Spinal cord (tissue), 10 donors: ENCODE measurements at places on chromosomes 2 and 18. TPM values are rescaled to one million over a fixed set of nuclear protein-coding genes. Genes with fewer than 3 reads are reported as not detected.

TCF7L1 gene
- polyA plus RNA-seq: 33.3 TPM

GNLY gene
- 0.80 TPM for polyA plus RNA-seq

CDH7 gene
- polyA plus RNA-seq: 21.4 TPM

PELI1 gene
- polyA plus RNA-seq: 42.7 TPM

DNA sequence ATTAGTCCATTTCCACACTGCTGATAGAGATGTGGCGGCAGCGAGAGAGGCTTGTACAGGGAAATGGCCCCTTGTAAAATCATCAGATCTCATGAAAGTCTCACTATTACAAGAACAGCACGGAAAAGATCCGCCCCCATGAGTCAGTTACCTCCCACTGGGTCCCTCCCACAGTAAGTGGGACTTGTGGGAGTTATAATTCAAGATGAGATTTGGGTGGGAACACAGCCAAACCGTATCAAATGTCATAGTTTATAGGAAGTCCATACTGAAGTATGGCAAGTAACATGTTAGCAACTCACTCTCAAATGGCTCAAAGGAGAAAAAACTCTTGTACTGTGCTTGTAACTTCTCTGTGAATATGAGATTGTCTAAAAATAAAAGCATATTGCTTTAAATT, 56.1 kb downstream of the FARP2 start:
- no peak for DNase-seq

DNA sequence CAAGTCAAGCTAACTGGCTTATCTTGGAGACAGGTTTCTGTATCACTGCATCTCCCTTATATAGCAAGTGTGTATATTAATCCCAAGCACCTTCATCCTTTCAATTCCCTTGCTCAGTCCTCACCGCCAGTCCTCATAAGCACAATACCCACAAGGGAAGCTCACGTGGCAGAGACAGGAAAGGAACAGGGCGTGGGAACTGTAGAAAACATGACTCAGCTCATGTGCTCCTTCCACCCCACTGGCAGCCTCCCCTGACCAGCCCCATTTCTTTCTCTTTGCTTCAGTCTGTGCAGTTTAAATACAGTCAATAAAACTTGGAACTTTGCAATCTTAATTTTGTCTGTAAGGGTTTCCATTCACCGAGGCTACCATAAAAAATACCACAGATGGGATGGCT, 36.5 kb upstream of the CDH19 start:
- no peak for DNase-seq

DNA sequence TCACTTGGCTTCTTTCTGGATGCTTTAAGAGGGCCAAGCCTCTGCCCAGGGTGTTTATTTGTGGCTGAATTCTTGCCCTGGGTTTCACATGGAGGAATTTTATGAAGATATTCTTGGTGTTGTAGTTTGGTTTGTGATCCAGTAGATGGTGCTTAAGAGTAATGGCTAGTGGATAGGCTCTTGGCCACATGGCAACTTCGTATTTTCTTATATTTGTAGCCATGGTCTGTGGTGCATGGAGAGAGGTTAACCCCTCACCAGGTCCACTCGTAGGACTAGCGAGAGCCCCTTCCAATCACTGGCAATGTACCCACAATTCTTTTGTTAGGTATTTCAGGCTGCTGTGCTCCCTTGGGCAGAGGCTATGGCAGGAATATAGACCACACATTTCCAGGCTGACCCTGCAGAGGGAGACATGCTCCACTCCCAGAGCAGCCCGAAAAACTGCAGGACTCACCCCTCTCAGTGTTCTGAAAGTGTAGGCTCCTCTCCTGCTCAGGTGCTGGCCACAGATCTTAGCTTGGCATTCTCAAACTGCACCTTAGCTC, 582.1 kb upstream of the SETBP1 start:
- no peak for DNase-seq

GRCh38 chr2:86143307-86143706, 37.3 kb downstream of the PTCD3 start:
- DNase-seq: no peak

DNA sequence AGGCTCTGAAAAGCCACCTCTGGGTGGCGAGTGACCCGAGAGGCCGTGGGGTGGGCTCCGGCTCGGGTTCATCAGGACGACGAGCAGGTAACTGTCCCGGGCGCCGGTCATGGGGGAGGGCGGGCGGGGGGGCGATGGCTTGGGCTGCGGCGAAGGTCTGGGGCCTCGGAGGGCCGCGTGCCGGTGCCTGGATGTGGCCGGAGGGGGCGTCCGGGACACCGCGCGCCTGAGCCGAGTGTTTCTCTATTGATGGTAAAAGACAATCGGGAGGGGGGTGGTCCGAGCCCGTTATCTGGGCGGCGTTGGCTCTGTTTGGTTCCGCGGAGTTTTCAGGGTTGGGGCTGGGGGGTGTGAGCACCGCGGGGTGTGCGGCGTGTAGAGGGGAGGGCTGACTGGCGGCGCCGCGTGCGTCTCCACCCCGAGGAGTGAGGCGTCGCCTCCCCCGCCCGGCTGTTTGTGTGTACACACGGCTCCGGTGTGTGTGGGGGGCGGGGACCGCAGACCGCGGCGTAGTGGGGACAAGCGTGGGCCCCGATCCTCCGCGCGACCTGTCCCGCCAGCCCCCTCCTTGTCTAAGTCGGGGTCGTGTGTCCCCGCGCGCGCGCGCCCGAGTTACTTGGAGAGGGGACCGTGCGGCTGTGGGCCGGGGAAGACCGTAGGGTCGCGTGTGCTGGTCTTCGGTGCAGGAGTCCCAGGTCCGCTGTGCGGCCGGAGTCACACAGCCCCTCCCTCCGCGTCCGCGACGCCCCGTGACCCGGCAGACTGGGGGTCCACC, 1.6 kb downstream of the CTIF start:
- DNase-seq: no peak

GRCh38 chr18:66329716-66330115, 274.2 kb downstream of the CDH19 start:
- no peak for DNase-seq

DNA sequence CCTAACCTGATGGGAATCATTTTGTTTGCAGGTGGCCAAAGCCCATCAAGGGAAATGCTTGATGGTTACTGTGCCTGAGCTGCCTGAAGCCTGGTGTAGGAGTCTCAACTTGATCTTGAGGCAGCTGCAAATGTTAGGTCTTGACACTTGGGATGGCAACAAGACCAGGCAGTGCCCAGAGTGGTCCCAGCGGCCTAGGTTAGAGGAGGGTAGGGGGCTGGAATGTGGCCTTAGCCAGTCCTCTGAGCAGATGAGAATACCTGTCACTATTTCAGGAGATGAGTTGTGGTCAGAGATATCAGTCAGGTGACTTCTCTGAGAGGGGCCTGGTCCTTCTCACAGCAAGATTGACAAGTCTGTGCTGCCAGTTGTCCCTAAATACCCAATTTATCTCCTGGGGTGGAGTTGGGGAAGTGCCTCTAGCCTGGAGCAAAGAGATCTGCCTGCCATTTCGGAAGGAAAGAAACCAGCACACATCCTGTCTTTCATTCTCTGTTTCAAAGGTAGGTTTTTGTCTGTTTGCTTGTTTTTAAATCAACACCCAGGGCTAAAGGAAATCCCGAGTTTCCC, 13.4 kb downstream of the SPTBN1 start:
- no peak for DNase-seq

DNA sequence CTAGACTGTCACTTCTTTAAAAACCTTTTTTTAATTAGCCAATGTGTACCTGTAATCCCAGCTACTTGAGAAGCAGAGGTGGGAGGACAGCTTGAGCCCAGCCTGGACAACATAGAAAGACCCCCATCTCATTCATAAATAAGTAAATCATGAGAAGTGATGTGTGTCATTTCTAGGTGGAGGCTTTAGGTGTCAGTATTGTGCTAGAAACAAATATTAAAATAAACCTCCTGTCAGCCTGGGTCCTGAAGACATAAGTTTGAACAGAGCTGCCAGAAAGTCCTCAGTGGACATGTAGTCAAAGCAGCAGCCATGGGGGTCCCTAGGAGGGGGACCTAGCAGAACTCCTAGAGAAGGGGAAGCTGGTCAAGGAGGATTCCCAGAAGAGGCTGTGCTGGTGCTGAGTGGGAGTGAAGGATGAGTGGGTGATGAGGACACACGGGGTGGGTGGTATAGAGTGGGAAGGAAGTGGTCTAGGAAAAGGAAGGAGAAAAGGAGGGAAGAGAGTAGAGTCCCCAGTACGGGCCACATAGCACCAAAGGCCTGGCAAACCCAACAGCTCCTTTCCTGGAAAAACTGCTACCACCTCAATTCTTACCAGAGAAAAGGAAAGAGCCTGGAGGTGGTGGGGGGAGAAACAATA, 316.6 kb upstream of the NCKAP5 start:
- no peak for DNase-seq

DNA sequence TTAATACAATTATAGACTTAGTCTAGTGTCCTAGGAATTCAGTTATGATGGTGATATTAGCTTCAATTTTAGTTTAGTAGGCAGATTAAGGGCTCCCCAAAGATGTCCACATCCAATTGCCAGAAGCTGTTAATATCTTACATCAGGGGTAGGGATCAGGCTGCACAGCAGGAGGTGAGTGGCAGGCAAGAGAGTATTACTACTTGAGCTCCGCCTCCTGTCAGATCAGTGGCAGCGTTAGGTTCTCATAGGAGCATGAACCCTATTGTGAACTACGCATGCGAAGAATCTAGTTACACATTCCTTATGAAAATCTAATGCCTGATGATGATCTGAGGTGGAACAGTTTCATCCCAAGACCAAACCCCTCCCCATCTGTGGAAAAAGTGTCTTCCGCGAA, 54.9 kb downstream of the NYAP2 start:
- DNase-seq: no peak

GRCh38 chr18:73785300-73785699, 362.3 kb downstream of the FBXO15 start:
- no peak for DNase-seq

DNA sequence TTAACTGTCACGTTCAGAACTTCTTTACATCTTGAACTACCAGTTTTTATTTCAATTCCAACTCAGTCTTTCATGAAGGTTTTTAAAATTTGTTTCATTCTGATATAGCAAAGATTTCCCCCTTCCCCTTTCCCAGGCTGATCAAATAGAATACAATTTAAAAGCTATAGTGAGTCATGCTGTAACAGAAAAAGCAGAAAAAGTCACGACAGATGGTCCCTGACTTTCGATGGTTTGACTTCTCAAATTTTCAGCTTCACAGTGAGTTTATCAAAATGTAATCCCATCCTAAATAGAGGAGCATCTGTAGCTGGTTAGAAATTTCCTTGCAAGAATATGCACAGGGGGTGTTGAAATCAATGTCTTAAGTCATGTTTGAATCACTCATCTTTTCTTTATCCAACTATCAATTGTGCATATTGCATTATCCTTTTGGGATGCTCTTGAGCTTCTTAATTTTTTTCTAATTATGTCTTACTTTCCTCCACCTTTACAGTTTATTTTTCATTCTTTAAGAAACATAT, 500.3 kb downstream of the LRP1B start:
- no peak for DNase-seq

DNA sequence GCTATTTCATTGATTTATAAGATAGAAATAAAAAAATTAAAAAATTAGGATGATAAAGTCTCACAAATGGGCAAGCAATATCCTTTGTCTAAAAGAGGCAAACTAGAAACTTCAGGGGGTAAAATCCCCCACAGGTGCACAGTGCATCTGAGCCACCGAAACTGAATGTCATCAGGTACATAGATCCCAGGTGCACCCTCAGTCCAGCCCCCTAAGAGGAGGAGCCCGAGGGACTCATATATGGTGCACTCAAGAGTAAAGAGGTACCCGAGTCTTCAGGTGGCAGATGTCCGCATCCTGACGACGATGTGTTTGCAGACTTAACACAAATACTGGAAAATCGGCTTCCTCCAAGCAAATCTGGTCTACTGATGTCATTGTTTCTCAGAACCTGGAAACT, 11.3 kb downstream of the QPCT start:
- no peak for DNase-seq

DNA sequence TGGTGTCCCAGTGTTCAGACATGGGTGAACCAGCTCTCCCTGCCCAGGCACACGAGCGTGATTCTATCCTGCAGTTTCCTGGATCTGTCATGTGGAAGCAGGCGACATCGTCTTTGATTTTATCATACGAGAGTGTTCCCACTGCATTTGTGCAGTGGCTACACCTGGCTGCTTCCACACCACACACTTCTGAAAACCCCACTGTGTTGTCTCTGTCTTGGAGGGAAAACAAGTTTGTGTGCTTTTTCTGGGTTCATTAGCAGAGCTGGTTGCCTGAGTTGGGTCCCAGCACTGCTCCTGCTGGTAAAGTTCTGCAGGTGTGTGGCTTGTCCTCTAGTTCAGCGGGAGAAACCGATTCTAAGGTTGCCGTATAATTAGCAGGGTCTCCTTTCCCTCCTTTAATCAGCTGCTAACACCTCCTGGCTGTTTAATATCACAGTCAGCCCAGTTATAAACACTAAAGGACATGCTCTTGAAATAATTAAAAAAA, 58.5 kb upstream of the TWIST2 start:
- no peak for DNase-seq

DNA sequence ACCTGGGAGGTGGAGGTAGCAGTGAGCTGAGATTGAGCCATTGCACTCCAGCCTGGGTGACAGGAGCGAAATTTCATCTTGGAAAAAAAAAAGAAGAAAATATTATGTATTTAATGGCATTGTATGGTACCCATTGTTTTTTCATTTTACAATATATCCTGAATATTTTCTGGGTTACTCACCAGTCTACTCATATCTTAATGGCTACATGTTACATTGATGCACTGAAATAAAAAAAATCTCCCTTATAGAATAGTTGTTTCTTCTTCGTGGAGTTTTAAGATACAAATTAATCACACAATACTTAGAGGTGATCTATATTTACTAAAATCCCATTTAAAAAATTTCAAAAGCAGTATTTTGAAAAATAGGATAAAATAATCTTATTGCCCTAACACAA, 66.3 kb upstream of the XPO1 start:
- no peak for DNase-seq

DNA sequence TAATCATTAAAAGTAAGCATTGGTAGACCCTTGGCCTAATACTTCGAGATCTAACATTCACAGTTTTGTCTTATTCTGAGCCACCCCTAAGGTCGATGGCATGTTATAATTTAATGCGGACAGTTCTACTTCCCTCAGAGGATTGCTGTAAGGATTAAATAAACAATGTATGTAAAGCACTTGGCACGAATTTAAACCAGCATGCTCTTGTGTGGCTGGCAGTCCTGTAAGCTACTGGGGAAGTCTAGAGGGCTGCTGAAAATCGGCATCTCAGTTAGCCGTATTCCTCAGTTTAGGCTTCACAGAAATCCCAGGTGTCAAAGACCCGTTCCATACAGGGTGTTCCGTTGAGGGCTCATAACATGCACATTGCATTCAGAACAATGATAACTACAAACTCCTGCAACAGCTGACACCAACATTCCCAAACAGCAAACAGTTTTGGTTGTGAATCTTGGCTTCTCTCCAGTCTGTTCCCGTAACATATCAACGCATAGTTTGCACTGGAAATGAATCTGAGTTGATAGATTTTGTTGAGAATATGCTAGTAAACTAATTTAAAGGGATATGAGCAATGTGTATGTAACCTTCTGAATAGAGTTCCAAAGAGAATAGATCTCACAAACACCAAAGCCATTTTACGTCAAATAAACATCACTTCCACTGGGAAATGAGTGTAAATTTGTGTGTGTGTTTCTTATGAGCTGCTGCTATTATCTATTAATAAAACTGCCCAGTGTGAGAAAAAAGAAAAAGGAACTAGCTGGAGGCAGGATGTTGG, 52.2 kb upstream of the ACKR3 start:
- no peak for DNase-seq
